ENCODE measurements at places on chromosomes 1 and 21.
A peak's percentile ranks its signal among the peaks of the same experiment; 100 is the strongest.

- no peak for DNase-seq
Observed at GRCh38 chr1:219340796-219341195, 167.1 kb downstream of the LYPLAL1 start.

GRCh38 chr1:110282395-110282794, 56.8 kb upstream of the RBM15 start:
- DNase-seq = no peak

- no peak for DNase-seq
Observed at GRCh38 chr21:46418265-46418946, 40.3 kb upstream of the DIP2A start.

DNA sequence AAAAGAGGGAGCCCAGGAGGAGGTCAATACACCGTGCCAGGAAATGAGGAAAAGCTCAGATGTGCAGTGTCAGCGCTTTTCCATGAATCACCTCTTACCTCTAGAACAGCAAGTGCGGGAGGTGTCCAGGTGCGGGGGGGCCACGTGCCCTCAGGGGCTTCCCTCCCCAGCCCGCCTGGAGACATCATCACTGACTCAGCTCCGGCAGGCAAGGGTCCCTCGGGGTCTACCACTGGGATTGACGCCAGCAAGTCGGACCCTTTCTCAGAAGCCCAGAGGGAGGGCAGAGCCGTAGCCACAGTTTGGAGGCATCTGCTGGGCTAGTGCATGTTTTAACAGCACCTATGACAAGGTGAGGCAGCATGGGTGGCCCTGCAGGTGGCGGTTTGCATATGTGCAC, 67.4 kb upstream of the TRAPPC10 start:
- no peak for DNase-seq

- DNase-seq = peak; percentile 53
Observed at GRCh38 chr1:226738421-226738994, 574 bp downstream of the ITPKB start.

- no peak for DNase-seq
Observed at GRCh38 chr1:245418077-245418476, 263.3 kb downstream of the KIF26B start.

- DNase-seq = no peak
Observed at GRCh38 chr1:119428991-119429390, 14.0 kb downstream of the HSD3B2 start.

DNA sequence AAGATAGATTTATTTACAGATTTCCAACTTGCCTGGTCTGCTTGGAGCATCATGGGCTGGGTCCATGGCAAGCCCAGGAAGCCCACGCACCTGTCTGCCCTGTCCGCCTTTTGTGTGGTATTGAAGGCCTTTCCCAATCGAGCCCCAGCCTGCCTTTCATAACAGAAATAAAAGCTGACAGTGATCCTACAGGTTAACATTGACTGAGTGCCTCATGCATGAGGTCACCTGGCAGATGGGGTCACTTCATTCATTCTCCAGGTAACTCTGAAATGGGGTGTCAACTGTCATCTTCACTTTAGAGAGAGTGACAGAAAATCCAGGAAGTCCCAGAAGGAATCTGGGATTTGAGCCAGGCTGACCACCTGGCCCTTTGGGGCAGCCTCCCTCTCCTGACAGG, 36.3 kb upstream of the CASZ1 start:
- no peak for DNase-seq

DNA sequence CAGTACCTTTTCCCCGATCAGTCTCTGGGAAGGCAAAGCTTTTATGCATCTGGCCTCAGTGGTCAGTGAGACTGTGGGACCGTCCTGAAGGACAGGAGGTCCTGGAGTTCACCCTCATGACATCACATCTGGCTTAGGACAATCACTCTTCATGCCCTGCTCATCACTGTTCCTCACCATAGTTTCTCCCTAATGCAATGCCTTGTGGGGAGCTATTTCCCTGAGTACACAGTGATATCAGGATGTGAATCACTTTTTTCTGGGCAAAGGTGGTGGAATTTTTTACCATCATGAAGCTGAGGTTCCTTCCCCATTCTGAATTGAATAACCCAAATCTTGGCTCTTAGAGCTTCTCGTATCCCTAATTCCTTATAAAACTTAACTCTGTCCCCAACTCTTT, 34.8 kb upstream of the CFAP126 start:
- no peak for DNase-seq

All from ovary (tissue), 10 donors.